Activated CD4-positive, alpha-beta T cell treated with anti-CD3 and anti-CD28 coated beads for 4 hours (primary cell): ENCODE measurements at places on chromosomes 1 and 21.

DNA sequence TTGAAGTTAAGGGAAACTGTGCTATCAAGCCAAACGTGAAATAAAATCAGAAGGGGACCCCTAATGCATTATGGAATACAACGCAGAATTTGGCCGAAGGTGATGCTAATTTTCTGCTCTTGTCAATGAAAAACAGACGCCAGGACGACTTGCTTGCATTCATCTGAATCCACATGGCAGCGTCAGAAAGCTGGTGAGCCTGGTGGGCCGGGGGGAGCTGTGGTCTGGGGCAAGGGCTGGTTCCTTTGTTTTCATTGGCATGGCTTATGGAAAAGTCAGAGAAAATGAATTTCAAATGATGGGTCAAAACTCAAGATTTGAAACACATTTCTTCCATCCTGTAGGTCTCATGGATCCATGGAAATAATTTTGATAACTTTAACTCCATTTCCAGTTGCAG, 86.4 kb upstream of the RUNX1 start:
- DNase-seq = no peak

GRCh38 chr1:227789084-227790033, 26.1 kb upstream of the PRSS38 start:
- no peak for DNase-seq

DNA sequence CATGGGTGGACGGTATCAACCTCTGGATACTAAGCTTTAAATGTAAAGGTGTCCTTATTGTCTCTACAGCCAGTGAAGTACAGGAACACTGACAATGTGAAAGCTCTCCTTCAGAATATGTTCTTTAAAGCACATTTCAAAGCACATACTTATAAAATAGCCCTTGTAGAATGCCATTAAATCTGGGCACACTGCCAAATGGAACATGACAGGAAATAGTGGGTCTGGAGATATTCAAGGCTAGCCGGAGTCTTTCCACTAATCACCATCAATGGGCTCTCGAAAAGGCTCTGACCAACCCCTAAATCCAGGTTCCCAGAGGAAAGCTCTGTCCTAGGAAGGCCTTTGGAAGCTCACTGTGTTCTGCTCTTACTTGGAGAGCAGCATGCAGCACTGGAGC, 46.6 kb downstream of the PLD5 start:
- DNase-seq = no peak

DNA sequence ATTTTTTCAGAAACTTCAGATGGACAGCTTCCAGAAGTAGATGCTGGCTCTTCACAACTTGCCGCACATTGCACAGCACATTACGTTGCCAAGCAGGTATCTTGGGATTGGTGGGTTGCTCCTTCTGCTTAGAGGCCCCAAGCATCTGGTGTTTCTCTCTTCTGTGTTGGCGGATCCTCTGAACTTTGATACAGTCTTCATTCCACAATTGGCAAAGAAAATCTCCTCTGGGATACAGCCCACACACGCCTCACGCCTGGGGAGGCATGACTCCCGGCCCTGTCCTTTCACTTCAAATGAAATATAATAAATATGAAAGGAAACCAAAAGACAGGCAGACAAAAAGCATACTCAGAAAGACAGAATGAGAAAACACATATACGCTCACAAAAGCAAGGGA, 72.3 kb upstream of the PPP2R5A start:
- DNase-seq = no peak

DNA sequence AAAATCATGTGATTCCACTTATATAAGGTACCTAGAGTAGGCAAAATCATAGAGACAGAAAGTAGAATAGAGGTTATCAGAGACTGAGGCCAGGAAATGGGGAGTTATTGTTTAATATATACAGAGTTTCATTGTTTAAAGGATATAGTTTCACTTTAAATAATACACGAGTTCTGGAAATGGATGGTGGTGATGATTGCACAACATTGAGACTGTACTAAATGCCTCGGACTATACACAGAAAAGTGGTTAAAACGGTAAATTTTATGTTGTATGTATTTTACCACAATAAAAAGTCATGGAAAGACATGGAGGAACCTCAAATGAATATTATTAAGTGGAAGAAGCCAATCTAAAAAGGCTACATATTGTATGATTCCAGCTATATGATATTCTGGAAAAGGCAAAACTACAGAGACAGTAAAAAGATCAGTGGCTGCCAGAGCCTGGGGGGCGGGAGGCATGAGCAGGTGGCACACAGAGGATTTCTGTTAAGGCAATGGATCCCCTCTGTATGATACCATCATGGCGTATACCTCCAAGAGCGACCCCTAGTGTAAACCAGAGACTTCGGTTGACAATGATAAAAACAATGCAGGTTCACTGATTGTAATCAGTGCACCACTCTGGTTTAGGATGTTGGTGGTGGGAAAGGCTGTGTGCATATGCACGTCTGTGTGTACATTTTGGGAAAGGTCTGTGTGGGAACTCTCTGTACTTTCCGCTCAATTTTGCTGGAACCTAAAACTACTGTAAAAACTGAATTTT, 7.5 kb downstream of the C1orf198 start:
- DNase-seq = no peak

GRCh38 chr1:109917768-109918606, 7.3 kb downstream of the CSF1 start:
- no peak for DNase-seq

GRCh38 chr1:3234281-3234680, 165.3 kb downstream of the PRDM16 start:
- DNase-seq = no peak

- no peak for DNase-seq
Observed at GRCh38 chr1:79852004-79852403, 845.5 kb upstream of the ADGRL4 start.

DNA sequence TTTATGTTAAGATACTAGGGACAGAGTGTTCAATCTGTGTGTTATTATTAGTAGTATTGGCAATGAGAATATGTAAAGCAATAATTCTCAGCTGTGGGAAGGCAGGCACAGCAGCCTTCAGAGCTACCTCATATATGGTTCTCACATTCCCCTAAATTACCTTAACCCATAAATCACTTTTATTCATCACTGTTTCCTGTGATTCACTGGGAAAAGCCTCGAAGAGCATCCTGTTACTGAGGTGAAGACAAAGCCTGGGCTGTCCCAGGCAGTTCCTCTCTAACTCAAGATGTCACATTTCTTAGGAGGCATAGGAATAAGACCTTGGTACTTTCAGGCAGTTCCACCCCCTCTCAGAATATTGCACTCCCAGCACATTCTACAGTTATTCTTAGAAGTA, 965.7 kb downstream of the NCAM2 start:
- no peak for DNase-seq

DNA sequence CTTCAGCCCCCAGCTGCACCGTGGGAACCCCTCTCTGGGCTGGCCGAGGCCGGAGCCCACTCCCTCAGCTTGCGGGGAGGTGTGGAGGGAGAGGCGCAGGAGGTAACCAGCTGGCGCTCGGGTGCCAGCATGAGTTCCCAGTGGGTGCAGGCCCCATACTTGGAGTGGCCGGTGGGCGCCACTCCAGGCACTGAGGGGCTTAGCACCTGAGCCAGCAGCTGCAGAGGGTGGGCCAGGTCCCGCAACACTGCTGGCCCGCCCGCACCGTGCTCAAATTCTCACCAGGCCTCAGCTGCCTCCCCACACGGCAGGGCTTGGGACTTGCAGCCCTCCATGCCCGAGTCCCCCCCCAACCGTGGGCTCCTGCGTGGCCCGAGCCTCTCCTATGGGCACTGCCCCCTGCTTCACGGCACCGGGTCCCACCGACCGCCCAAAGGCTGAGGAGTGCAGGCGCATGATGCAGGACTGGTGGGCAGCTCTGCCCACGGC, 47.2 kb downstream of the LRRC53 start:
- no peak for DNase-seq

GRCh38 chr1:28301368-28302174, 27.3 kb upstream of the MED18 start:
- DNase-seq = no peak

DNA sequence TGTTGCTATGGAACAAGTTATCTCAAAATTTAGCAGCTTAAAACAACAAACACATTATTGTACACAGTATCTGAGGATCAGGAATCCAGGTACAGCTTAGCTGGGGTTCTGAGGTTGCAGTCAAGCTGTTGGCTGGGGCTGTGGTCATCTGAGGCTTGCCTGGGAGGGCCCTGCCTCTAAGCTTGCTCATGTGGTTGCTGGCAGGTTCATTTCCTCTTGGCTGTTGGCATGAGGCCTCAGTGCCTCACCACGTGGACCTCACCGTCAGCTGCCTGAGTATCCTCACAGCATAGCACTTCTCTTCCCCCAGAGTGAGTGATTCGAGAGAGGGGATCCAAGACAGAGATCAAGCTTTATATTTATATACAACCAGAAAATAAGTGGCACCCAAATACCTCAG, 18.6 kb downstream of the NTPCR start:
- no peak for DNase-seq

GRCh38 chr1:116147972-116148371, 36.8 kb downstream of the MAB21L3 start:
- DNase-seq = no peak

DNA sequence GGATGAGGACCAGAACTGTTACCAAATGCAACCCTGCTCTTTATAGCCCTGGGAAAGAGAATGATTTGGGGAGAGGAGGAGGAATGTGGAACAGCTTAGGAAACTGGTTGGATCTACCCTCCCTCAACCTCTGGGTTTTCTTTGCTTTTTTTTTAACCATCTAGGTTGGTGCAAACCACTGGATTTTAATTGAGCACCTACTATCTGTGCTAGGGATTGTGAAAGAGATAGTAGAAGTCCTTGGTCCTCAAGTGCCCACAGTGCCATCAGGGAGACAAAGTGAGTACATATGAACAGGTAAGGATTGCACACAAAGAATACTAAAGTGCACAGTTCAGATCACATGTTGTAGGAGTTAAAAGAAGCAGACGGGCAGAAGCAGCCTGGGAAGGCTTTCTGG, 4.7 kb downstream of the TAGLN2 start:
- DNase-seq = no peak

DNA sequence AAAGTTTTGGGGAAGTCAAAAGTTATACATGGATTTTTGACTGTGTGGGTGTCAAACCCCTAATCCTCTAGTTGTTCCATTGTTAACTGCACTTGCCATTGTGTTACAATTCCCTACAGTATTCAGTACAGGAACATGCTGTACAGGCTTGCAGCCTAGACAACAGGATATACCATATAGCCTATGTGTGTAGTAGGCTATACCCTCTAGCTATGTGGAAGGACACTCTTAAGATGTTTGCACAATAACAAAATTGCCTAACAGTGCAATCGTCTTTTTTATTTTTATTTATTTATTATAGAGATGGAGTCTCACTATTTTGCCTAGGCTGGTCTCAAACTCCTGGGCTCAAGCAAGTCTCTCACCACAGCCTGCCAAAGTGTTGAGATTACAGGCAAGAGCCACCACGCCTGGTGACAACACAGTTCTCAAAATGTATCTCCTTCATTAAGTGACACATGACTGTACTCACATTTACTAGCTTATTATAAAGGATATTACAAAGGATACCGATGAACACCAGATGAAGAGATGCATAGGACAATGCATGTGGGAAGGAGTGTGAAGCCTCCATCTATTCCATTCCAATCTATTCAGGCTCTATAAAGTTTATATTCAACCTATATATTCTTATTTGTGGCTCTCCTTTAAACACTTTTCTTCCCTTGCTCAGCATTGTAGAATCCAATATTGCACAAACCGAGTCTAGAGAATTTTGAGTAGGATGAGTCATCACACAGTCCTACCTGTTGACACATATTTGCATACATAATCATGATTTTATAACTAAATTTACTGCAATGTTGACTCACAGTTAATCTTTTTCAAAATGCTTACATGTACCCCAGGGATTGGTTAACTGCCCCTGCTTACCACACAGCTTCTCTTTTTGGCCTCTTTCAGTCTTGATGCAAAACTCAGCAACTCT, 28.4 kb upstream of the CEP350 start:
- DNase-seq = no peak

DNA sequence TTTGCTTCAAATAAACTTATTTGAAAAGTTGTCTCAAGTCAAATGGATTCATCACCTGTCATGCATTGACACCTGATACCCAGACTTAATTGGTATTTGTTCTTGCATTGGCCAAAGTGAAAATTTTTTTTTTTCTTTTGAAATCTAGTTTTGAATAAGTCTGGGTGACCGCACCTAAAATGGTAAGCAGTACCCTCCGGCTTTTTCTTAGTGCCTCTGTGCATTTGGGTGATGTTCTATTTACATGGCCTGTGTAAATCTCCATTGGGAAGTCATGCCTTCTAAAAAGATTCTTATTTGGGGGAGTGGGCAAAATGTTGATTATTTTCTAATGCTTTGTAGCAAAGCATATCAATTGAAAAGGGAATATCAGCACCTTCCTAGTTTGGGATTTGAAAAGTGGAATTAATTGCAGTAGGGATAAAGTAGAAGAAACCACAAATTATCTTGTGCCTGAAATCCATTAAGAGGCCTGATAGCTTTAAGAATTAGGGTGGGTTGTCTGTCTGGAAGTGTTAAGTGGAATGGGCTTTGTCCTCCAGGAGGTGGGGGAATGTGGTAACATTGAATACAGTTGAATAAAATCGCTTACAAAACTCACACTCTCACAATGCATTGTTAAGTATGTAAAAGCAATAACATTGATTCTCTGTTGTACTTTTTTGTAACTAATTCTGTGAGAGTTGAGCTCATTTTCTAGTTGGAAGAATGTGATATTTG, 11.9 kb downstream of the TARDBP start:
- DNase-seq = no peak

DNA sequence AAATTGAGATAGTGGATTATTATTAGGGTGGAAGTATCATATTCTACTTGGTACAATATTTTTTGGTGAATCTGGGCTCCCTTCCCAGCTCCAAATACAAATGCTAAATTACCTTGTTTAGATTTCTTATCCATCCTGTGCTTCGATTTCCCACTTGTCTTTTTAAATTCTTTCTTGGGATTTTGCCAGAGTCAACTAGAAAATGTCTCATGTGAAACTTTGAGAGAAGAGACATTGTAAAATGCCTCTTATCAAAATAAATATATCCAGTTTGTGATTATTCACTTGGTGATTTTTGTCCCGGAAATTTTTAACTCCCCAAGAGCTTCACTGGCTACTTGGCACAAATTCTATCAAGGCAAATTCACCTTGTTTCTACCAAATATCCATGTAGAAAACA, 202.0 kb downstream of the FMN2 start:
- no peak for DNase-seq
